NCI-H1105 (cell line): ENCODE measurements at places on chromosomes 4 and X.
A peak's percentile ranks its signal among the peaks of the same experiment; 100 is the strongest.

GRCh38 chr4:76208005-76208765 is 5.4 kb downstream of the SCARB2 start:
- DNase-seq, result no peak

GRCh38 chrX:14697451-14697850 is 168.1 kb downstream of the GLRA2 start:
- peak; percentile 10 for DNase-seq

DNA sequence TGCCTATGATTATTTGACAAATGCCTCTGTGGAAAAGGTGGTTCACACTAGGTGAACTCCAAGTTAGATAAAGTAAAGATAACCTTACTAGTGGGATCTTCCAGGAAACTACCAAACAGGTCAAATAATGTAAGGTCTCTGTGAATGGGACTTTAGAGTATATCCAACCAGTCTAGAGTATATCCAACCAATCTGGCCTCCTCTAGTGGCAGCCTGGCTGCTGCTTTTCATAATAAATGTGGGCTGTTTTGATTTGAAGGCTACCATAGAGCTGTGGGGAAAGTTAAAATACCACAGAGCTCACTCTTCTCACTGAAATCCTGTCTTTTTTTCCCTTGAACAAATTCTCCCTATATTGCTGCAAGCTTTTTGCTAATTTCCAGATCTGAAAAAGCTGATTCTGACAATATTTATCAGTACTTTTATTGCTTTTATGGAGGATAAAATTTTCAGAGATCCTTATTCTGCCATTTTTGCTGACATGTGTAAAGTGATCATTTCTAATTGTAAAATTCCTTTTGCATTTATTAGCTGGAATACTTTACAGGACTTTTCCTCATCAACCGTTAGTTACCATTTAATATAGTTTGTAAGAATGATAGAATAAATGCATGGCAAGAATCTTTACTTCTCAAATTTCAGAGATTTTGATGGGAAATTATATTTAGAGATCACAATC is 111.3 kb downstream of the TET2 start:
- DNase-seq, result no peak

- no peak for DNase-seq
Measured at GRCh38 chr4:111639876-111640275, 505.4 kb upstream of the FAM241A start.

DNA sequence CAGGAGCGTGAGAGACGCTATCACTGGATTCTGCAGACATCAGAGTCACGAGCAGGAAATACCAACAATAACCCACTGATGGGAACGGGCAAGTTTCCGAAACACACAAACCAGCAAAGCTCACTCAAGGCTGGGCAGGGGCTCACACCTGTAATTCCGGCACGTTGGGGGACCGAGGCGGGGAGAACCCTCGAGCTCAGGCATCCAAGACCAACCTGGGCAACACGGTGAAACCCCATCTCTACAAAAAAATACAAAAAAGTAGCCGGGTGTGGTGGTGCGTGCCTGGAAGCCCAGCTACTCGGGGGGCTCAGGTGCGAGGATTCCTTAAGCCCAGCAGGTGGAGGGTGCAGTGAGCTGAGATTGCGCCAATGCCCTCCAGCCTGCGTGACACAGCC is 17.2 kb upstream of the GTPBP6 start:
- DNase-seq, result no peak
